ENCODE measurements at places on chromosomes 5 and 9.

- no peak for DNase-seq
These were observed 121.5 kb downstream of the MAST4 start for GRCh38 chr5:66717455-66718373.

DNA sequence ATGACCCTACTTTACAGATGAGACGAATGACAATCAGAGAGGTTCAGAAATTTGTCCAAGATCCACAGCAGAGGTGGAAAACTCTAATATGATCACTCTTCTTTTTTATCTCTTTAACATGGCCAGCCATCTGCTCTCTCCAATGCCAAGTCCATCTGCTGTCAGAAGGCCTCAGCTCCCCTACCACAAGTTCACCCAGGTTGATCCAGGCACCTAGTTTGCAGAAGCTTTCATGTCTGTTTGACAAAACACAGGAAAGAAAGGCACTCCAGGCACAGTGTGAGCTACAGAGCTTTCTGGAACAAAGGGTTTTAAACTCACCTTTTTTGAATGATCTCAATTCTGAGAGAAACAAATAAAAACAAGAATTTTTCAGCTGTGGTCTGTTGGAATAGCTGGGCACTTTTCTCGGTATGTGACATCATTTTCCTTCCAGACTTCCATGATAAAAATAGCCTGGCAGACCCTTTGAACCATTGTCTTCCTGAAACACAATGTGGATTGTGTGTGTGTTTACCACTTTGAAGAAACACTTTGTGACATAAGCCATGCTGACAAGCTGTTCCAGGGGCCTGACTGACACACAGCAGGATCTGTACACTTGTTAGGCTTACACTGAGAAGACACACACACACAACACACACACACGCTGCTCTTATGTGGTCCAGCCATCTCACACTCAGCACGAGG, 214.3 kb downstream of the AGTPBP1 start:
- no peak for DNase-seq

DNA sequence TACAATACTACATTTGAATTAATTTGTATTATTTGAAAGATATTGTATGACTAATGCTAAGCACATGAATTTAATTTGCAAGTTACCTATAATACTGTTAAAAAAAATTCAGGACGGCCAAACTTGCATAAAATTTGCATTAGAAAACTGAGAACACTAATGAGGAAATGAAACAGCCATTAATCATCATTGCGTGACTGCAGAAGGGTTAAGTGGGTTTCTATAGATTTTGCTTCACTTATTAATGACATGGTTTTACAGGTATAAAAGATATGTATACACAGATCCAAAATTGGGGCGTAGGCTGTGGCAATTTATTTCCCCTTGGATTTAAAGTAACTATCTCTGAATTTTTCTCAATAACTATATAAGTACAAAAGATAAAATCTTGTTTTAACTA, 882.6 kb downstream of the PTPRD start:
- DNase-seq = no peak

DNA sequence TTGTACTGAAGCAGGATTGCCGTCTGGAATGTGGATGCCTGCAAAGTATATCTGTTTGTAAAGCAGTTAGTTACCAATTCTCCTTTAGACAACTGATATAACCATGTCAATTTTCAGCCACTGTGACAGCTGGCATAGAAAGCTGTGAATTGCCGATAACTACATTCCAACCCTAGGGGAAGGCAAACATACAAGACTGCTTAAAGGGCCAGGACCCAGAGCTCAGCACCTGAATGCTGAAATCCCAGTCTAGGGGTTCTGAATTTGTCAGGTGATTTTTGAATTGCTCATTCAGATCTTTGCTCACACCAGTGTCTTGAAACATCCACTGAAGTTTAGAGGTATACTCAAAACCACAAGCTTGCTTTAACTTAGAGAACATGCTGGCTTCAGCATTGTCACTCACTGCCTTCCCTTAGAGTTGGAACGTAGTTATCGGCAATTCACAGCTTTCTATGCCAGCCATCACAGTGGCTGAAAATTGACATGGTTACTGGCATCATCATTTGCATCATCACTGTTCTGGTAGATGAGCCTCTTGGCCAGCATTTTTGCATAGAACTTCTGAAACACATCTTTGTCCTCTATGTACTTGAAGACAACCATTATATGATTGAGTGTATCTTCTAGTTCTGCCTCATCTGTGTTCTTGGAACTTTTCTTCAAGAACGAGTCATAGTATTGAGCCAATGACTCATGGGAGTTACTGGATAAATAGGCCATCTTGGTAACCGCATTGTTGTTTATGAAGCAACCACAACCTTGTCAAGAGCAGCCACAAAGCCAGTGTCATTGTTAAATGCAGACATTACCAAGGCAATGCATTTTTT, 82.1 kb downstream of the CCDC192 start:
- DNase-seq = no peak

GRCh38 chr9:136566901-136567300, 21.1 kb upstream of the NOTCH1 start:
- no peak for DNase-seq

DNA sequence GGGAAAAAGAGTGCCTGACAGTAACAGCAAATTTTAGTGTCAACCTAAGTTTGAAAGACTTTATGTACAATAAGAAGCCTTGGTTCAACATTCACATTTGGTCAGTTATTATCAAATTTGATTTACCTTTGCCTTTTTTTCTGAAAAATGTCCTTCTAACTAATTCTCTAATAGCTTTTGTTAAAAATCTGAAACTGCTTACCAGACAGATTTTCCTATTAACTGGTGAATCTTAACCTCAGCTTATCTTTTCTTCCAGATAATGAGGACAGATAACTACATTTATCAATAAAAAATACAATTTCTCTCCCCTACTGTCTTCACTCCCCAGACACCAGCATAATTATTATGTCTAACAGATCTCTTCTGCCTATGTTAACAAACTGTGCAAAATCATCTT, 988.5 kb downstream of the CDH18 start:
- DNase-seq = no peak

GRCh38 chr9:80690349-80690939, 998.9 kb downstream of the TLE1 start:
- no peak for DNase-seq

DNA sequence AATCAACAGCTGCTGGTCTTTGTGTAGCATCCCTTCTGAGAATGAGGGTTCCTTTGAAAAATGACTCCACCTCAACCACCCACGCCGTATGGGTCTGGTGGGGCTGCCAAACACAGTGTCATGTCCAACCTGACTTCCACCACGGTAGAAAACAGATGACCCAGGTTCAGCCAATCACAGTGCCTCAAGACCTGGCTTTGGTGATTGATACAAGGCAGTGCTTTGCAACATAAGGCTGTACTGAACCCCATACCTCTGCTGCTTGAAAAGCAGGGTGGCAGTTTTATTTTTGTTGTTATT, 11.5 kb upstream of the TGFBR1 start:
- DNase-seq = no peak

- DNase-seq = no peak
These were observed 168.4 kb downstream of the GADD45G start for GRCh38 chr9:89773170-89773569.

- DNase-seq = no peak
These were observed 280.5 kb downstream of the NSG2 start for GRCh38 chr5:174325961-174326360.

DNA sequence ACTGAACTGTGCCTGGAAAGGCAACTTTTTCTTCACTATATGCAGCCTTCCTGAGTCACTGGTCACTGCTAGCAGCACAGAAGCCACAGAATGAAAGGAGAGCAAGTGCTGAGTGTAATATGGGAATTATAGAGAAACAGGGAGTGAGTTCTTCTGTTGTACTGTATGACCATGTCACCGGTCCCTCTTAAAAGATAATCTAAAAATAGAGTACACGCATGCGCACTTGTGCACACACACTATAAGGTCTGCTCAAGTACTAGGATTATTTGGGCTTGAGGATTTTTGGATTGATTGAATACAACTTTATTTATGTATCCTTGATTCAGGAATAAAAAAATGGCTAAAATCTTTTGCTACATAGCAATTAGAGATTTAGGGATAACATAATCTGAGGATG, 571.9 kb downstream of the PDE4D start:
- DNase-seq = no peak

- DNase-seq = no peak
These were observed 278.3 kb downstream of the PDE4D start for GRCh38 chr5:59615272-59615671.

GRCh38 chr9:131289301-131290035, at the start of gene PLPP7:
PLPP7 (plus strand) TSS chr9:131289723; CDS start chr9:131289998, 275 bp downstream.
- peak; percentile 33 for DNase-seq

- no peak for DNase-seq
These were observed 48.3 kb upstream of the TRAF1 start for GRCh38 chr9:120974921-120975320.

GRCh38 chr9:33480106-33480505, 6.4 kb upstream of the NOL6 start:
- no peak for DNase-seq

DNA sequence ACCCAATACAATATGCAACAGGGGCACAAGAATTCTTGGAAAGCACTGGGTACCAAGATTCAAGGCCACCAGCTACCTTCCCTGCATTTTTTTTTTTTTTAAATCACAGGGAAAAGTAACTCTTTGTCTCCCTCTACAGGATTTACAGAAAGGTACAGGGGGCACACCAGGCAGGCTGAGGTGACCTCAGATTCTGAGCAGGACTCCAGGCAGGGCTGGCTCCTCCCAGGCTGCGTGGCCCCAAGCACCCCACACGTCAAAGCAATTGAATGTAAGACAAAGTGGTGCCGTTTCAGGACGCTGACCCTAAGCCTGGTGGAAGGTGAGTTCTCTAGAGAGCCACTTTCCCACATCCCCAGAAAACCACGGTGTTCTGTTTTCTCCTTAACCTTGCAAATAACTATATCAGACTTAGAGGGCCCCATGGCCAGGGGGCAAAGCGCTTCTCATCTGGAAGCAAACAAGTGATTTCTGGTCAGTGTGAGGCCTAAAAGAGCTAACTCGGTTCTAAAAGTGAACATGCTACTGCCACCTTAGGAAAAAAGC, 222.6 kb downstream of the ROR2 start:
- DNase-seq = peak; percentile 41

DNA sequence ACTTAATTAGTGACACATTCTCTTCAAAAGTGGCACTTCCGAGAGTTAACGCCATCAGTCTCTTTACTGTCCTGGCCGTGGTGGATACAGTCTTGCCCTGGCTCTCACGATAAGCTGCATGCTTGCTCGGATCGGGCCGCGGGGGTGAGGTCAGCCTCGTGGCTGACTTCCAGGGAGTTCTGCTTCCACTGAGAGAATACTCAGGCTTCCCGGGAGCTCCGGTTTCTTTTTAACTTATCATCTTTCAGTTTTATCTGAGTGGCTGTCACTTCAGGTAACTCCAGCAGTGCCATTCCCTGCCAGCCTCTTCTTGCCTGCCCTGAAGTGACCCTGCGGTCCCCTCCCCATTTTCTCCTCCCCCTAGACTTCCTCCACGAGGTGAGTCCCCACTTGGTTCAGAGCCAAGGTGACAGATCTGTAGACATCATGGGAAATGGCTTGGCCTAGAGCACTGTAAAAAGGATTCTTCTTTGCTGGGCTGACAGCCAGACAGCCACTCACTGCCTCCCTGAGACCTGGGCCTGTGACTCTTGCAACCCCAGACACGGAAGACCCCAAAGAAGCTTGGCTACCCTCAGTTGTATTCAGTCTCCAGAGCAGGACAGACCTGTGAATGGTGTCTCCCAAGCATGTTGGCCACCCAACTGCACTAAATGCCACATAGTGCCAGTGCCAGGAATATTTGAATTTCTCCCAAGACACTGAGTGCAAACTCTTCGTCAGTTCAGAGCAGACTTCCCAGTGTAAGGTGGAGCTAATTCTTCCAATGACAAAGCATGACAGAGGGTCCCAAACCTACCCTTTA, 95.1 kb downstream of the DAPK1 start:
- DNase-seq = no peak

DNA sequence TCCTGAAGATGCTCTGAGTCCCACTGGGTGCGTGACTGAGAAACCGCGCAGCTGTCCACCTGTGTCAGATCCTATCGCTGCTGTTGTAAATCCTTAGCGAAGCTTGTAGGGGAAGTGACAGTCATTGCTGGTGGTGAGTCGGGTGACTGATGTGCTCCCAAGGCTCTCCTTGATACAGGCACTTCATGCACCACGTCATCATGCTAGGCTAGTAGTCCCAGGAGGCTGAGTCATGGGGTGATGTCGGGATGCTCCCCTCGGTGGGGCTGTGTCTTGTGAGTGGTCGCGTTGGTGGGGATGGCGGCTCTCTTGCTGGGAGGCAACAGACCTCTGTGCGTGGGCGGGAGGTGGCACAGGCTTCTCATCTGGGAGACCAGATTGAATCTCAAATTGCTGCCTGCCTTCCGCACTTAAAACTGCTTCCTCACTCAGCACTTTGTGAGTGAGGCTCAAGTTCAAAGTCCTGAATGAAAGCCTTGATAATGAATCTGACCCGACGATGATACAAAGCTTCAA, 84.7 kb downstream of the CSNK1A1 start:
- no peak for DNase-seq

GRCh38 chr9:128125580-128126354, 1.8 kb downstream of the PTGES2 start:
- DNase-seq = no peak

- no peak for DNase-seq
These were observed 247.4 kb upstream of the CHD1 start for GRCh38 chr5:99176186-99176585.

GRCh38 chr5:139113892-139114291, 84.3 kb downstream of the SIL1 start:
- DNase-seq = no peak

- no peak for DNase-seq
These were observed 377 bp upstream of the PCDHAC2 start for GRCh38 chr5:140965905-140966292.

DNA sequence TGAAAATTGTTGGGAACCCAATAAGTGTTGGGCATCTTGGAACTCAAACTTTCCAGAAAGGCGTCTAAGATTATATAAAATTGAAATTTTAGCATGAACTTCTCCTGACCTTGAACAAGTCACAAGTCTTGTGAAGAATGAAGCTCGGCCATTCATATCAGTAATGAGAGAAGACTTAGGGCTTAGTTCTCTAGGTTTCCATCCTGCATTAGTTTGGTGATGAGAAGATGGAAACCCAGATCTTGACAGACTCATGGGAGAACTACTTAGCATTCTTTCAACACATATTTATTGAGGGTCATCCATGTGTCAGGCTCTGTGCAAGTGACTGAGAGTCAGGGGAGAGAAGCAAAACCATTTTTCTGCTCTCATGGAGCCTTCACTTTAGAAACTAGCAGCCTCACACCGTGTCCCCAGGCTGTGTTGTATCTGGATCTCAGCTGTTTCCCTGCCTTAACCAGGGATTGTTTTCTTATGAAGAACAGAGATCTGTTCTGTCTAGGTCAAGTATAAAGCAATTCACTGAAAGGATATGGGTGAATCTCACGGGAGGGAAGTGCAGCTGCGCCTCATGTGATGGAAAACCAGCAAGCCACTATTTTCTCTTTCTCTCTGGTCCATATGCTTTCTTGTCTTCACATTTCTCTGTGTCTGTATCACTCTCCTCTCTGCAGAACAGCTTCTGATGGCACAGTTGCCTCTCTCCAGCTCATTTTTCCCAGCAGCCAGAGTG, 3.4 kb downstream of the GARNL3 start:
- no peak for DNase-seq

Measured in endothelial cell (in vitro differentiated cells).